ENCODE measurements at places on chromosomes 5 and 9.

DNA sequence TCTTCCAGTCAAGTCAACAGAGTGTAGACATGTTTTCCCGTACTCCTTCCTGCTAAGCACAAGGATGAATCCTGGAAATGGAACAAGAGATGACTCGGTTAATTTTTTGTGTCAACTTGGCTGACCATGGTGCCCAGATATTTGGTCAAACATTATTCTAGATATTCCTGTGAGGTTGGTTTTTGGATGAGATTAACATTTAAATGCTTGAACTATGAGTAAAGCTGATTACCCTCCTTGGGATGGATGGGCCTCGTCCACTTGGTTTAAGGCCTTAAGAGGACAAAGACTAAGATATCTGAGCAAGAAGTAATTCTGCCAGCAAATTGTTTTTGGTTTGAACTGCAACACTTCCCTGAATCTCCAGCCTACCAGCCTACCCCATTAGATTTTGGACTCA is 338.1 kb upstream of the MSX2 start:
- DNase-seq, result no peak

DNA sequence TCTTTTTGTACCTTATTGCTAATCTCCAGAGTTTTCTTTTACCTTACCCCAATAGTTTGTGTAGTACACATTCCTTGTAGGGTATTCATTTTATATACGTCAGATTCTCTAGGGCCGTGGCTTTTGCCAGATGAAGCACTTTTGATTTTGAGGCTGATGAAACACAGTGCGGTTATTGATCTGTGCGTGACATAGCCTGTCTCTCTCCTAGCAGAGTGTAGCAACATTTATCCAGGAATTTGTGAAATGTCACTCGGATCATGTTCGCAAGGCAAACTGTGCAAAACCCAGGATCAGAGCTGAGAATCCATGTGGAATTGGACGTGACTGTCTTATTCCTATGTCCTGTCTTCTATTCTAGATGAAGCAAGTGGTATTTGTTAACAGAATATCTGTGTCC is 142.0 kb upstream of the SH3GL2 start:
- DNase-seq, result no peak

DNA sequence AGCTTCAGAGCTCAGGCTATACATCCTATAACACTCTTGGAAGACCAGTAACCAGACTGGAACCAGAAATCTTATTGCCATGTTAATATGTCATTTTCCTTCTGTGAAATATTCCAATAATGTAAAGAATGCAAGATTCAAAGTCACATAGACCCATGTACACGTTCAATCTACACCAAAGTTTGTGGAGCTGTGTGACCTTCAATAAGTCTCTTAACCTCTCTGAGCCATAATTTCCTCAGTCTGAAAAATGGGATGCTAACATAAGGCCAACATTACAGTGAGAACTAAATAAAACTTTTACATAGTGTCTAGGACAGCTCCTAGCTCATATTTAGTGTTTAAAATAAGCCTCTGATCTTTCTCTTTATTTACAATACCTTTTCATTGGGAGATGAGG is 70.4 kb downstream of the ARRDC3 start:
- DNase-seq, result no peak

DNA sequence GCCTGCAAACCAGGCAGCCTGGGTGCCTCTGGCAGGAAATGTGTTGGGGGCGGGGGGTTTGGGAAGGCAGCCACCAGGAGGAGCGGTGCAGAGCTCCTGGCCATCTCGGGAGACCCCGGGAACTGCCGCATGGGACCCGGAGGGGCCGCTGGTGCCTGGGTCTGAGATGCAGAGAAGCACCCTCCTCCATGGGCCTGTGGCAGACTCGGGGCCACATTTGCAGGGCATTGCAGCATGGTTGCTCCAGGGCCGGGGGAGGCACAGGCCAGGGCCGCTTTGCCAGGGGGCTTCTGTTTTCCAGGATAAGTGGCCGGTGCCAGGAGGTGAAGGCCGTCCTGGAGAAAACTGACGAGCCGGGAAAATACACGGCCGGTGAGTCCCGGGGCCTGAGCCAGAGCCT is 1.7 kb downstream of the LCN1 start:
- DNase-seq, result no peak

- DNase-seq, result no peak
Observed at GRCh38 chr5:37929791-37930190, 90.0 kb upstream of the GDNF start.

GRCh38 chr5:31913808-31914207 is 260.3 kb downstream of the GOLPH3 start:
- DNase-seq, result no peak

GRCh38 chr9:113532809-113533190 is 69.3 kb downstream of the RGS3 start:
- DNase-seq, result no peak

DNA sequence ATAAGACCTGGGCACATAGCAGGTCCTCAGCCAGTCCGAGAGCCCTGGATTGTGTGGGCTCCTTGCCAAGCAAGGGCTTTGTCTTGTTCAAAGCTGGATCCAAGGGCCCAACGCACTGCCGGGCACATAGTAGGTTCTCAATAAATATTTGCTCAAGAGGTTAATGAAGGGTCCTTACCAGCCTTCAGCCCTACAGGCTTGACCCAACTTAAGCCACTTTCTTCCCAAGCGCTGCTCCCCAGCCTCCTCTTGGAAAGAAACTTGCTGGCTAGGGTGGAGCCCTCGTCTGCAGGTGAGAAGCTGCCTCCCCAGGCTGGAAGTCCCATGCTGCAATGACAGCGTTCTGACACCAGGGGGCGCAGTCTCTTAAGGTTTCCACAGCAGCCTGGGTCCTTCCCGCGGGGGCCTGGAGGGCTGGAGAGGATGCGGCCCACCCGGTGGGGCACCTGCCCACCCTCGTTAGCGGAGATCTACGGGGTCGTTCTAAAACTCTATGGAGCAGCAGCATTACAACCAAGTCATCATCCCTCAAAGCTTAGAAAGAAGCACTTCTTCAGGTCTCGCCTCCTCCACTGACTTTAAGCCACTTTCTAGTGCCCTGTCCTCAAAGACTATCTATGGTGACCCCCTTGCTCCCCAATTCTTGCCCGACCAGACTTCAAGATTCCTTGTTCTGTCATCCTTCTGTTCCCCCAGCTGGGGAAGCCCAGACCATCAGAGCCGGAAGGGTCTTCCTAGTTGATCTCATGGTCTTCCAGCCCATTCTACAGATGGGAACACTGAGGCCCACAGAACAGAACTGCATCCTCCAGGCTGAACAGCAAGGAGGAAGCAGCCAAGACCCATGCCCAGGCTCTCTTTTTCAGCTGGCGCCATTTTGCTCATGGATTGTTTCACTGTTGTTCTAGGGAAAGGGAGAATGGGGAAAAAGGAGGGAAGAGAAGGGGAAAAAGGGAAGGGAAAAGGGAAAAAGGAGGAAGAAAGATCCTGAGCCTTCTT is 115.4 kb downstream of the LHX2 start:
- peak; percentile 73 for DNase-seq
